ENCODE measurements at places on chromosomes 1 and 21. TPM values are rescaled to one million over a fixed set of nuclear protein-coding genes. Genes with fewer than 3 reads are reported as not detected.

Gene DVL1
- total RNA-seq = 64.2 TPM

GRCh38 chr1:57724535-57724934 is 300.7 kb upstream of the DAB1 start:
- DNase-seq = no peak

DNA sequence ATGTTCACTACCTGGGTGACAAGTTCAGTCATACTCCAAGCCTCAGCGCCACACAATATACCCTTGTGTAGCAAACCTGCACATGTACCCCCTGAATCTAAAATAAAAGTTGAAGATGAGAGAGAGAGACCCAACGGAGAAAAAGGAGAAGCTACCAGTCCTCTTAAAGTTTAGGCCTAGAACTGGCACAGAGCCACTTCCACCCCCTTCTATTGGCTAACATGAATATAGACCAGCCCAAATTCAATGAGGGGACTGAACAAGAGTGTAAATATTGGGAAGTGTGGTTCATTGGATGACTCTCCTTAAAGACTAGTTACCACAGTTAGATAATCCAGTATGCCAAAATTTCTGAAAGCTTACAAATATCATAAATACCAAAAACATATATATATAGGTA is 139.9 kb upstream of the ATP1B1 start:
- no peak for DNase-seq

DNA sequence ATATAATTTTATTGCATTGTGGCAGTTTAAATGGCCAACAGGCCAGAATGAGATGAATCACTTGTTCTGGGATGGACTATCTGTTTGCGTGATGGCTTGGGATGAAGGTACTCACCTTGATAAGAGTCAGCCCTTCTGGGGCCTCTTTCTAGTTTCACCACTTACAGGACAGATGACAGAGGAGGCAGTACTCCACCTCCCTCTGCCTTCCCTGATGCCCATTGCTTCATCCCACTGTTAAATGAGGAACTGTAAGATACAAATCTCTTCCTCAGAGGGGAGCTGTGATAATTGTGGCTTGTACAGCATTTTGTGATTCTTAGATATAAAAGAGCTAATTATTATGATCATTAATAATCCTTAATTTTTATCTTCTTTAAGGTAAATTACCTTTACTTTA is 3.7 kb upstream of the TCHH start:
- DNase-seq = no peak
